Activated CD4-positive, alpha-beta T cell treated with anti-CD3 and anti-CD28 coated beads, Interleukin-2, amount 10 ng/mL, durations not matched to agents 7 days and 5 days (primary cell): ENCODE measurements at places on chromosomes 13 and 19. TPM values are rescaled to one million over a fixed set of nuclear protein-coding genes. Genes with fewer than 3 reads are reported as not detected.

- H3K36me3 ChIP-seq = peaks cover 3% of the 10 kb centered on the region
- peak overlapping the region; percentile 71 for H3K4me3 ChIP-seq
- H3K27me3 ChIP-seq = no peaks in the 10 kb centered on the region
- H3K27ac ChIP-seq = peak overlapping the region; percentile 52
- peaks cover 21% of the 10 kb centered on the region for H3K4me1 ChIP-seq
- no peak for DNase-seq
Observed at GRCh38 chr19:18109341-18109732, 11.8 kb downstream of the MAST3 start.

DNA sequence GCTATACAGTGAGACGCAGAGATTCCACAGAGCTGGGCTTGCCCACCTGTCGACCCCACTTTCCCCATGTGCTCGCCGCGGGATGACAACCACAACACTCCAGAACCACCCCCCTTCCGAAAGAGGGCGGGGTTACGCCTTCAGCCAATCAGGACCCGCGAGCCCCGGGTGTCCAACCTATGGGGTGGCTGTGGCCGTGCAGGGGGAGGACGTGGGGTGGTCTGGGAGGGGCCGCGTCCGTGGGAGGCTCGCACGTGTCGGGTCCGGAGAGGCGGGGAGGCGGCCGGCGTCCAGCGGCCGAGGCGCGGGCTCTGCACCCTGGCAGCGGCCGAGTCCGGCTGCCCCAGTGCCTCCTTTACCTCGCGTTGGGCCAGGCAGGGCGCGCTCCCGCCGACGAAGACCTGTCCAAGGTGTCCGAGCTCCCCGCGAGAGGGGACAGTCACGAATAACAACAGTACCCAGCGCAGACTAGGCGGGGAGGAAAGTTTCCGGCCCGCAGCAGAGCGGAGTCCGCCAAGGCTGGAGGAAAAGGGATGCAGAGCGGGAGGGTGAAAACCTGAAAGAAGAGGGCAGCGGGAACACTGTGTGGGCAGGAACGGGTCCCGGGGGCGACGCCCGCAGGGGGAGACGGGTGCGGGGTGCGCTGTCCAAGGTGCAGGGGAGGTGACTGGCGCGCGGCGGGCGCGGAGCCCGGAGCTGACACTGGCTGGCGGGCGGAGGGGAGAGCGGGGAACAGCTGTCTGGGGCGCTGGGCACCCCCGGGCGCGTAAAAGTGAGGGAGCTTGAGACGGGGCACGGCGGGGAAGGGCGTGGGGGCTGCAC, 911 bp downstream of the ENOX1 start:
- peak overlapping the region; percentile 77 for H3K4me3 ChIP-seq
- H3K27ac ChIP-seq = no peak overlapping the region
- H3K27me3 ChIP-seq = peaks cover 51% of the 10 kb centered on the region

Gene KRTDAP
- total RNA-seq = not detected

Gene CCDC8
- not detected for total RNA-seq

Gene CFAP97D2
- not detected for total RNA-seq
